Natural killer cell treated with Interleukin-12 subunit alpha and Interleukin-12 subunit beta and Interleukin-15 and Interleukin-18, amount 100 ng/mL, for 72 hours (primary cell): ENCODE measurements at places on chromosomes 6 and 20. TPM values are rescaled to one million over a fixed set of nuclear protein-coding genes. Genes with fewer than 3 reads are reported as not detected.

Gene SUPT3H
- total RNA-seq = 9.6 TPM

Gene OLIG3
- total RNA-seq = not detected

Gene IL17A
- total RNA-seq = 0.22 TPM

Gene TBXT
- total RNA-seq = not detected

Gene XKR7
- total RNA-seq = not detected

Gene RAET1E
- total RNA-seq = not detected

Gene NKAIN4
- total RNA-seq = not detected

Gene DPPA5
- total RNA-seq = not detected

Gene IRF4
- 112 TPM for total RNA-seq

Gene MATN4
- 1.4 TPM for total RNA-seq

Gene TEAD3
- 0.24 TPM for total RNA-seq

Gene ESR1
- 2.3 TPM for total RNA-seq

Gene KIFC1
- total RNA-seq = 115 TPM

Gene CDH26
- 1.8 TPM for total RNA-seq

Gene FAM209B
- total RNA-seq = 1.7 TPM

Gene BNIP5
- not detected for total RNA-seq
